COLO829 (cell line): ENCODE measurements at places on chromosomes 3 and 15.

GRCh38 chr3:188197388-188197847 is 43.5 kb downstream of the LPP start:
- DNase-seq, result no peak

GRCh38 chr3:128353361-128353965 is 113.2 kb downstream of the DNAJB8 start:
- DNase-seq, result no peak

GRCh38 chr3:32842987-32843386 is 25.2 kb downstream of the TRIM71 start:
- no peak for DNase-seq

GRCh38 chr15:49926740-49927139 is 192.3 kb downstream of the ATP8B4 start:
- DNase-seq, result no peak

DNA sequence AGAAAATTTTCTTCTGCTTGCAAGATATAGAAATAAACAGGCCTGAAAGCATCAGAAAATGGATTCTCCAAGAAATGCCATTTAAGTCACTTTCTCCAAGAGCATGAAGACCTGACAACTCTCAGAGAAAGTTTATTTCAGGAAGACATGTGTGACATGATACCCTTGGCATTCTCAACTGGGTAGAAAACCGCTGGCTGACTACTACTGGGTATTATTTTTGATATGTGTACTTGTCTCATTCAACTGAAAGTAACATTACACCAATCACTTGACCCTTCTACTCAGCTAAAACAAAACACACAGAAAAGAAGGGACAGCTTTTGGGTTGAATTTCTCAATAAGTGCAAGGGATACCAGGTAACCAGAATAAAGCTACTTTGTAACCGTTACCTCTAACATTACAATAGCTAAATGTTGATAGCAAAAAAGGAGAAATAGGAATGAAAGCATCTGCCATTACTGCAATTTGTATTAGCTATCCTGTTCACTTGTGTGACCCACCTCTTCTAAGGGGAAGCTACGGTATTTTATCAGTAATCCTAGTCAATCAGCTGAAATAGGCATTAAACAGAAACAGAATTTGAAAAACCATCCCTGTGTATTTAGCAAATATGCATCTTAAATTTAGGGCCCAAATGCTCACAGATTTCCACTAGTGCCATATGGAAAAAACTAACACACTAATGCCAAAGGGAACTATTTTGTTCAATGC is 7.3 kb downstream of the TRA2B start:
- no peak for DNase-seq

DNA sequence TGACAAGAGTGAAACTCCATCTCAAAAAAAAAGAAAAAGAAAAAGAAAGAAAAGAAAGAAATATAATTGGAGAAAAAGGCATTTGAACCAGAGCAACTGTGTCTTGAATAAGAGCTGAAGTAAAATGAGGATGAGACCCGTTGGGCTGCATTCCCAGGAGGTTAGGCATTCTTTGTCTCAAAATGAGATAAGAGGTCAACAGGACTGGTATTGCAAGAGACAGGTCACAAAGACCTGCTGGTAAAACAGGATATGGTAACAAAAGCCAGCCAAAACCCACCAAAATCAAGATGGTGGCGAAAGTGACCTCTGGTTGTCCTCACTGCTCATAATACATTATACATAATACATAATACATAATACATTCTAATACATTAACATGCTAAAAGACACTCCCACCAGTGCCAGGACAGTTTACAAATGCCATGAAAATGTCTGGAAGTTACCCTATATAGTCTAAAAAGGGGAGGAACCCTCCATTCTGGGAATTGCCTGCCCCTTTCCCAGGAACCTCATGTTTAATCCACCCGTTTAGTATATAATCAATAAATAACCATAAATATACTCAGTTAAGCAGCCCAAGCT is 8.6 kb upstream of the TIPIN start:
- no peak for DNase-seq

- DNase-seq, result peak; percentile 74
Measured at GRCh38 chr3:50246517-50246954, 10.5 kb downstream of the GNAI2 start.

GRCh38 chr15:65057549-65057940 is 10.2 kb downstream of the RASL12 start:
- DNase-seq, result no peak

- no peak for DNase-seq
Measured at GRCh38 chr3:142931222-142931621, 32.3 kb downstream of the PAQR9 start.

DNA sequence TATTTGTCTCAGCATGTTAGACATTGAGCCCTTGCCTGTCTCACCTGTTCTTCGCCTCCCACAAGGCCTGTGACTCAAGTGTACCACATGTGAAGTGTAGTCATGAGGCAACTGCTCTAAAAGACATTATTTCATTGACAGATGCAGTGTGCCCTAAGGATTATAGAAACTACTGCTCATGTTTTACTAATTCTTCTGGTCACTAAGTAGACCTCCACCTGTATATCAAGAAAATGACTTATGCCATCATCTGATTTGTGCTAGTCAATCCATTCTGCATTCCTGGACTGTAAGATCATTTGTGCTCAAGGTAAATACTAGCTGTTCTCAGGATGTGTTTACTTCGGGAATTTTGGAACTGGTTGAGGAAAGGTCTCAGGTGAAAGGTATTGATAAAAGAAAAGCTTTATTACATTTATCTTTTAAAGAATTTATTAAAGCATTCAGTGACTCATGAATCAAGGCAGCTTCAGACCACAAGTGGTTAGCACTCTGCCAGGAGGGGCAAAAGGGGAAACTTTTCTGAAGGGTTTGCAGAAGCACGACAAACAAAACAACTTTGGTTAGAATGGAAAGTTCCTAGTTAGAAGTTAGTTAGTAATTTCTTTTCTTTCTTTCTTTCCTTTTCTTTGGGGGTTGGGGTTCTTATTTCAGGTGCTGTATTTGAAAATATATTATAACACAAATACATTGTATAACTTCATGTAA is 465.3 kb upstream of the CBLB start:
- no peak for DNase-seq

DNA sequence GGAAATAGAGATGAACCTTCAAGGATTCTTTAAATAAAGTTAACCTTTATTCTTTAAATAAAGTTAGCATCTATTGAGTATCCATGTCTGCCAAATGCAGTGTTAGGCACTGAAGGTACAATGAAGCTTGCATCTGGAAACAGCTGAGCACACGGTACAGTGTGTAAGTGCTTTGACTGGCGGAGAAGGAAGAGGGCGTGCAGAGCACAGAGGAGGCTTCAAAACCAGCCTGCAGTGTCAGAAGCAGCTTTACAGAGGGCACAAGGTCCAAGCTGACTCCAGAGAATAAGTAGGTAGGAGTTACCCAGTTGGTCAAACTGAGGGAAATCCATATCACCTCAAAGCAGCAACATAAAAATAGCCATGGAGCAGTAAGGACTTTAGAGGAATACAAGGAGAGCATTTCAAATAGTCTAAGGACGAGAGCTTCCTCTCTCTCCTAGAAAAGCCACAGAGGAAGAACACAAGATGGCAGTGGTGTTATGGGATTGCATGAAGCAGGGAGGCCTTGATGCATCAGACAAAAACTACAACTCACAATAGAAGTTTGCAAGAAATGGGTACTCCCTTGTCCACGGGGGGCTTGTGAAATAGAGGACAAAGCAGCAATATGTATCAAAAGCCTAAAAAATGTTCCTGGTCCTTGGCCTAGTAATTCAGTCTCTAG is 60.3 kb upstream of the PPP2R3A start:
- no peak for DNase-seq

- DNase-seq, result no peak
Measured at GRCh38 chr3:29914861-29915524, 634.1 kb downstream of the RBMS3 start.

DNA sequence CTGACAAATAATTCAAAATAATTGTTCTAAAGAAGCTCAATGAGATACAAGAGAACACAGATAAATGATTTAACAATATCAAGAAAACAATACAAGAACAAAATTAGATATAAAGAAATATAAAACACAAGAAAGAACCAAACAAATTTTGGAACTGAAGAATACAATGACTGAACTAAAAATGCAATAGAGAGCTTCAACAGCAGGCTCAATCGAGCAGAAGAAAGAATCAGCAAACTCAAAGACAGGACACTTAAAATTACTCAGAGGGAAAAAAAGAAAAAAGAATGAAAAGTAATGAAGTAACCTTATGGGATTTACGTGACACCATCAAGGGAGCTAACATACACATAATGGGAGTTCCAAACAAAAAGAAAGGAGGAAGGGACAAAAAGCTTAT is 32.1 kb downstream of the CCDC54 start:
- DNase-seq, result no peak

DNA sequence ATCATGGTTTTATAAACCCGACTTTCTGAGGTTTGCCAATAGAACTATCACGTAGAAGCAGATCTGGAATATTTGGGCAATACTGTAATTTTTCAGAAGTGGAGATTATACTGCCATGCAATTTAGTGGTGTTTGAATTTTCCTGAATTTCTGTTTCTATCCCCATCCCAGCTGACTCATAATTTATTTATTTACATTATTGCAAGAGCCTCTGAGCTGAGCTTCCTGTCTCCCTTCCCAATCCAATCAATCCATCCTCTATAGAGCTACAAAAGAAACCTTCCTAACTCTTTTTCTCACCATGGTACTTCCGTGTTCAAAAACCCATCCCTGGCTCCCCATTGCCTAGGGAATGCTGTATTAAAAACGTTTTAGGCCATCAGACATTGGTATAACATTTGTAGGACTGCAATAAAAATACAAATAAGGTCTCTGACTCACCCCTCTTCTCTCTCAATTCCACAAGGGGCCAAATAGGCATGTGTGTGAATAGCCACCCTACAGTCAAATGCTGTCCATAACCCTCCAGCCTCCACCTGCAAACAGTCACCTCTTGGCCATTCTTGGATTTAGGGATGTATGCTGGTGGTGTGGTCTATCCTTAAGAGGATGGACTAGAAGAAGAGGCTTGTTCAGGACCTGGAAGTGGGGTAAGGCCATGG is 190.7 kb downstream of the CD47 start:
- no peak for DNase-seq

- no peak for DNase-seq
Measured at GRCh38 chr3:162978136-162978535, 1481.5 kb downstream of the OTOL1 start.

GRCh38 chr15:101116681-101116976 is 135.2 kb downstream of the CHSY1 start:
- no peak for DNase-seq
